Endothelial cell of umbilical vein (primary cell): ENCODE measurements at places on chromosomes 12 and 14. TPM values are rescaled to one million over a fixed set of nuclear protein-coding genes. Genes with fewer than 3 reads are reported as not detected.
A peak's percentile ranks its signal among the peaks of the same experiment; 100 is the strongest.

DNA sequence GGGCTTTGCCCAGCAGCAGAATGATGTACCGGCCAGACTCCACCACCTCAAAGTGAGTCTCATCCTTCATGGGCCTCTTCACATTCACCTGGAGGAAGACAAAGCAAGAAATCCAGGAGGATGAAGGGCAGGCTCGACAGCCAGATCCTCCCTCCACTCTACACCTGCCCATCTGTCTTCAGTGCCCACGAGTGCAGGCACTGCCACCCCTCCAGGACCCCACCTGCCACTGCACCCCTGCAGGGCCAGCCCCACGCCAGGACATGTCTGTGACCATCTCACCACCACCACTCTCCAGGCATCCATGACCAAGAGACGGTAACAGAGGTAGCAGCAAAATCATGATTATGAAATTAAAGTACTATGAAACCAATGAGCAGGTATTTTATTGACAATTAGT lies 84.3 kb upstream of the ANO2 start:
- DNase-seq, result no peak

DNA sequence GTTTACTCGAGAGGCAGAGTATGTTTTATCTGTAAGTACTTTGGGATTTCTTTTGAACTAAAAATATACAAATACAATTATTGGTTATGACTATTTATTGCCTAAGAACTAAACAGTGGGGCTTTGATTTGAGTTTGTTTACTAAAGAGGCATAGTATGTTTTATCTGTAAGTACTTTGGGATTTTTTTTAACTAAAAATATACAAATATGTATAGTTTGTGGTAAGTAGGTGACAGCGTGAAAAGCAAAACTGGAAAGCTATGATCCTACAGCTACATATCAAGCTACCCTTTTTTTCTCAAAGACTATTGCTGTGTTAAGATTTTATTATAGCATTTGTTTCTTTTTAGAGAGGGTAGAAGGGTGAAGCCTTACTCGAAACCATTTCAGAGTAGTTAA lies 171.0 kb downstream of the RAD51B start:
- no peak for DNase-seq

Gene IKBIP
- 8.3 and 12.9 TPM in 2 replicates for polyA plus RNA-seq

GRCh38 chr14:57071639-57072038 lies 197.1 kb downstream of the EXOC5 start:
- no peak for DNase-seq

DNA sequence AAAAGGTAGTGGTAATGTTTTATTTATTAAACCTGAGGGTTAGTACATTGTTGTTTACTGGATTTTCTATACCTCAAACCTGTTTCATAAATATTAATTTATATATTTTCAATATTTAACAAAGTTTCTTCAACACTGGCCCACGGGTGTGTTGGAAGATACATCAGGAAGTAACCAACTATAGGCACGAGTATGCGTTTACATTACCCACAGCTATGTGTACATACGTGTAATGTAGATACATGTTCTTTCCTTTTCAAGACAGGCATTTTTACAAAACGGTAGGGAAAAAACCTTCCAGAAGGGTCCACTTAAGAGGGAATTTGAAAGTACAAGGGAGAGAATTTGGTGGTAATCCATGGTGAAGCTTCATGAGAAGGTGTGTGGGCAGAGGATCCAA lies 17.8 kb upstream of the KCNA1 start:
- no peak for DNase-seq

DNA sequence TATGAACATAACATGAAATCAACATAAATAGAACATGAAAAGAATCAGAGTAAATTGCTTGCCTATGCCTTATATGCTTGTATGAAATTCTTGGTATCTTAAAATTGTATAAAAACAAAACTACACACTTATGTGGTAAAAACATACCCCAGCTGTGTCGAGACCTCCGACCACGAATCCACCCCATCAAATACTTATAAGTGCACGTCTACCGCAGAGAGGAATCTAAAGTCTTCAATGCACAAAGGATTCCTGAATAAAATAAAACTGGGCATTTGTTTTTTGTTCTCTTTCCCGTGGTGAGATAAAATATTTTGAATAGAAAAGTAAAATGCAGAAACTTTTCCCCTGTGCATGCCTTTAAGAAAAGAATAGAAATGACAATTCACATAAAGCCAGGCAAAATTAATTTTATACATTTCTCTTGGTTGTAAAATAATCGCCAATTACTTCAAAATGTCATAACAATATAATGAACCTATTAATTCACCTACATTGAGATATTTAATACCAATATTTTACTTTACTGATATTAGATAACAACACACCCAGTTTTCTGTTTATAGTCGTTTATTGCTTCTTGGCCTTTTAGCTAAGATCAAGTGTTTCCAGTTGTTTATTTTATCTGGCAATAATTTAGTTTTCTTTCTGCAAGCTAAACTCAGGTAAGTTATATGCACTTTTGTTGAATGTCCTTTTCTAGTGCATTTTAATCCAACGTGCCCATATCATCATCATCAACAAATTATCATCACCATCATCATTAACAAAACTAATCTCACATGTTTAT lies 1.0 kb downstream of the KLRK1 start:
- no peak for DNase-seq

DNA sequence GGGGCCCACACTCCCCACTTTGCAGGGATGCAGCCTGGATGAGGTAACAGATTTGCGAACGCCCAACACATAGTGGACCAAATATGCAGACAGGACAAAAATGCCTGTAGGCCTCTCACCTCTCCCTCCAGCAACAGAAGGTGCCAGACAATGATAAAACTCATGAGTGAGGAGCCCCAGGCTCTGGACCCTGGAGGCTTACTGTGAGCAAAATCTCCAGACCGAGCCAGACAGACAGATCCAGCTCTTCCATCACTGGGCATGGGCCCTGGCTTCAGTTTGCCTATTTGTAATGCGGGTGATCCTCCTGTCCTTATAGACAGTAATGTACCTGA lies 42.3 kb downstream of the IRF2BPL start:
- DNase-seq, result no peak

Gene KRT6C
- polyA plus RNA-seq, result not detected in 2 replicates

DNA sequence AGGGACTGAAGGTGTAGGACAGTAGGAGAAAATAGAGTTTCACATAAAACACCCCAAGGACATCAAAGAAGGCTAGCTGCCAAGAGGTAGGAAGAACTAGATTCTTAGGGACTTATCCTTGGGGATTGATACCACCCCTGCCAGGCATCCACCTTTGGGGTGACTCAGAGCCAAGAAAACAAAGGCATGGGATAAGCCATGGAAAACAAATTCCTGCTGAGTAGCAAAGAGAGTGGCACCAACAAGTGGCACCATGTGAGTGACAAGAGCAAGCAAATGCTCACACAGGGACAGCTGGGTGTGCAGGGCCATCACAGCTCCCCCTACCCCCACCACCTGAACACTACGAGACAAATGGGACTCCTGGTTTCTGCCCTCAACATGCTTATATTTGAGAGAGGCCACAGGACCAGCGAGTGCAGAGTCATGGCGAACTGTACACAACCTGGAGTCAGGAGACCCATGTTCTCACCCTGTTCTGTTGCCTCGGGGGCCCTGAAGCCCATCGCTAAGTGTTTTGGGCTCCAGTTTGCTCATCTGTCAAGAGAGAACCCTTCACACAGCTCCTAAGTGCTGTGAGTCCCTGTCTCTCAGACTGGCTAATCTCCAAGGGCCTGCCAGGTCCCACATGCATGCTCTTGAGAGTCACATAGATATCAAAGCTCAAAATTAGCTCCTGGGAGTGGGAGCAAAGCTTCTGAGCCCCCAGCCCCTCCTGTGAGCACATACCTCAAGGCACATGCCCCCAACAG lies 91.9 kb downstream of the DPF3 start:
- peak; percentile 6 for DNase-seq

Gene KRT77
- not detected in 2 replicates for polyA plus RNA-seq

DNA sequence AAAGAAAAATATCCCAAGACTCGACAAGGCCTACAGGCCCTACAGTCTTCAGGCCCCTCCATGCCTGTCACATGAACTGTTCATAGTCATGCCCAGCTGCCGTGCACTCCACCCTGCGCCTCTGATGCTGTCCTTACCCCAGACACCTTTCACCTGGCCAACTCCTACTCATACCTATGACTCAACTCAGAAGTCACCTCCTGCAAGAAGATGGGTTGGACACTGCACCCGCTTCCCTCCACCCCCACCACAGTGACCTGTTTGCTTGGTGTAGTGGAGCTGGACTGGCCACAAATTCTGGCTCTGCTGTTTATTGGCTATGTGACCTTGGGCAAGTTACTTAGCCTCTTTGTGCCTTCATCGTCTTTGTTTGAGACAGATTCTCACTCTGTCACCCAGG lies 56.2 kb downstream of the PHETA1 start:
- no peak for DNase-seq

Gene CYP27B1
- polyA plus RNA-seq, result 0.62 TPM in 2 replicates

- no peak for DNase-seq
Measured at GRCh38 chr14:22502551-22502950, 86.5 kb downstream of the DAD1 start.

Gene CLEC1A
- polyA plus RNA-seq, result 21.2 and 22.0 TPM in 2 replicates

Gene CDCA3
- 53.5 and 67.2 TPM in 2 replicates for polyA plus RNA-seq

DNA sequence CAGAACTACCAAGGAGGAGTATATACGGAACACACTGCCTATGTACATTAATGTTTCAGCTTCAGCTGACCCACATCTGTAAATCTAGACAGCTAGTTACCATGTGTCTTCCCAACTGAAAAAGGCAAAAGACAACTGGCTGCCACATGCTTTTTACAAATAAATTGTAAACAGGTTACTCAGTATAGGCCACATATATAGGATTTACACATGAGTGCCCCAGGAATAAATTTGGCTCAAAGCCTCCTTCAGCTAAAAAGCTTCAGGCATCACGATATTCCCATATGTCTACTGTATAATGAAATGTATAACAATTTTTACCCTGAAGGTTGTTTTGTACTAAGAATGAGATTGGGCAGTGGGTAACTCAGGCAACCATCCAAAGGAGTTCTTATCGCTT lies 175.9 kb upstream of the BMP4 start:
- no peak for DNase-seq

Gene RD3L
- polyA plus RNA-seq, result not detected in 2 replicates

Gene LRRC10
- not detected in 2 replicates for polyA plus RNA-seq

DNA sequence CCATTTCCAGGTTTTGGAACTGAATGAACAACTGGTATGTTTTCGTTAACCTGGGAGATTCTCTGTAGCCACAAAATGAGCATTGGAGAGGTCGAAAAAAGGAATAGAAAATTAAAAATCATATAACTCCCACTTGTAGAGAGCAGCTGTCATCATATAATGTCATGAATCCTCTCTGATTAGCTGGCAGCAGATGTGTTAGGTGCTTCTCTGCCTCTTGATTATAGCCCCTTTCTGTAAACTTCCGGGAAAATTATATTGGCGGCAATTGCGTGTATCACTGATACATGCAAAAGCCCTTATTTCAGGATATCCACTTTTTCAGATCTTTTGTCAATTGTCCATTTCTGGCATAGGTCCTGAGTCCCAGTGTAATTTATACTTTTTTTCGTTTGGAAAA lies 31.7 kb downstream of the FGD4 start:
- no peak for DNase-seq

GRCh38 chr14:68977718-68978171 lies 1.4 kb downstream of the ACTN1 start:
- peak; percentile 78 for DNase-seq

Gene PTGER2
- polyA plus RNA-seq, result not detected in 2 replicates

Gene DTX3
- polyA plus RNA-seq, result 51.4 and 65.0 TPM in 2 replicates

Gene RIMBP2
- 0.04 TPM in 1 of 2 replicates, not detected in the other for polyA plus RNA-seq

DNA sequence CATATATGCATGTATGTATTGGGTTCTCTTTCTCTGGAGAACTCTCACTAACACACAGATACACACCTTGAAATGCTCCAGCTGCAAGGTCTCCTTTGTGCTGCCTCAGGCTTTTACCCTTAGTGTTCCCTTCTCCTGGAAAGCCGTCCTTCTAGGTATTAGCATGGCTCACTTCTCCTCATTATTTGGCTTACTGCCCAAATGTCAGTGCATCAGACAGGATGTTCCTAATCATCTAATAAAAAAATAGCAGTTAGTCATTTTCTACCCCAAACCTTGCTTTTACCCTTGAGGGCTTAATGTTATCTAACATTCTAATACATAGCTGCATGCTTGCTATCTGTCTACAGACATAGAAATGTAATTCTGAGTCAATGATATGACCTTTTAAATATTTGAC lies 109.0 kb upstream of the SLC16A7 start:
- DNase-seq, result no peak

DNA sequence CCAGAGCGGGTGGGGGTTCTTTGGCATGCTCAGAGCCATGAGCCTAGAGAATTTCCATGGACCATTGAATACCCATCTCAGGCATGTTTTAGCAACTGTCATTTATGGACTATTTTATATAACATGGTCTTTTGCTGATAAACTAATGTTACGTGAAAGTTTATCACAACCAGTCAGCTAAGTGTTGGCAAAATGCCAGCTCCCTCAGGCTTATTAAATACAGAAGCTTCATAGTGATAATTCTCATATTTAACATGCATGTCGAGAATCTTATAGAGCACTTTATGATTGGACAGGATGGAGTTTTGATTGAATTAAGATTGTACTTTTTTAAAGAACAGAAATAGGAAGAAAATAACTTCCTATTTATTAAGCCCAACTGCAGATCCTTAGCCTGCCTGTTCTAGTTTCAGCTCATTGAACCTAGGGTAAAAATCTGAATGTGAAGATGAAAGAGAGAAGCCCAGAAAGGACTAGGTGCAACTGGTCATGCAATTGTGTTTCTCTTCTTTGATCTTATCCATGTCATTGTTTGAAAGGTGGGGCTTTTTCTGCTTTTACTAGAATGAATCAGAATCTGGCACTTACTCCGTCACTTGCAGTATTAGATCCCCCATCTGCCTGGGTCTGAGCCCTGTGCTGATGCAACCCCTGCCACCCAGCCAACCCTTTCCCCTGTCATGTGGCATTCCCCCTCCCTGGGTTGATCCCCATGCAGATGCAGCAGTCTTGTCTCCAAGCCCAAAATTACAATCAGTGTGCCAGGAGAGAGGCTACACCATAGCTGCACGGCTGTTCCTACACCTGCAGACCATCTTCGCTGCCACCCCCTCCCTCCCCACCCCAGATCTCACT lies 134.6 kb upstream of the EVL start:
- DNase-seq, result no peak

DNA sequence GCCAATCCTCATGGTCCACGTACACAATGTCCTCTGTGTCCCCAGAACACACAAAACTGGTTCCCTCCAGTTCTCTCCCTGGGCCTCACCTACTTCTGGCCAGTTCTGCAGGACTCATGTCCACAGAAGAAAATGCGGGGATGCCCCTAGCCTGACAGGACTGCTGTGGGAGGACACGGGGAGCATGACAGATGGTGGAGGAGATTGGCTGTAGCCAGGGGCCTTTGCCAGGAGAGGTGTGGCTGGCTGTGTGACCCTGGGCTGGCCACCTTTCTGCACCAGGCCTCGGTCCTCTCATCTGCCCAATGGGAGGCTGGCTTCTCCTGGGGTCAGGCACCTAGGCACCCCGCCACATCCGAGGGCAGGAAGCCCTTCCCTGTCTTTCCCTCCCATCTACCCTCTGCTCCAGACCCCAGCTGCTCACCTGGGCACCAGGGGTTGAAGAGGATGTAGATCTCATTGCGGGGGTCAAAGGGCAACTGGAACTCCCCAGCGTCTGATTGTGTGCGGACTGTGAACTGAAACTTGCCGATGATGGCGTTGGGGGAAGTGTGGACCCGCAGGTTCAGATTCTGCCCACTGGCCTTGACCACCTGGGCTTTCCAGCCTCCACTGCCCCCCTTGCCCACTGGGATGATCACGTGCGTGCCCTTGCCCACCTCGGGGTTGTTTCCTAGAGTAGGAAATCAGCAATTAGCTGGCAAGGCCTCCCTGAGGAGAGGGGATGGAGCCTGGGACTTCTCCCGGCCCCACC lies 2.8 kb downstream of the TGM1 start:
- DNase-seq, result no peak

Gene PZP
- polyA plus RNA-seq, result 0.72 and 0.73 TPM in 2 replicates
